NCI-H146 (cell line): ENCODE measurements at places on chromosomes 6 and 20.

DNA sequence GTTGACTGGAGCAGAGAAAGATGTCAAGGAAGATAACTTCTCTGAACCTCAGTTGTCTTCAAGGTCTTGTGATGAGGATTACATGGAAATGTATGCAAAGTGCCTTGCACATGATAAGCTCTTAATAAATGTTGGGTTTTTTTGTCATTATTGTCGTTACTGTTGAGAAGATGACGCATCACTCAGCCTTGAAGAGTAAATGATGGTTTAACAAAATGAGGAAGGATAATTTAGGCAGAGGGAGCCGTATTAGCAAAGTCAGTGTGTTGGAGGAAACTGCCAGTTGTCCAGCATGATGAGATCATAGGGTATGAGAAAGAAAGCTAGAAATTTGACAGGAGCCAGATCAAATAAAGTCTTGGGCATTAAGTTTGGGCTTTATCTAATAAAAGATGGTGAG is 8.8 kb upstream of the SUPT3H start:
- no peak for DNase-seq

GRCh38 chr6:136774228-136775041 is 17.8 kb downstream of the MAP3K5 start:
- no peak for DNase-seq

GRCh38 chr6:43645613-43645964 is 753 bp downstream of the RSPH9 start:
- DNase-seq, result no peak

DNA sequence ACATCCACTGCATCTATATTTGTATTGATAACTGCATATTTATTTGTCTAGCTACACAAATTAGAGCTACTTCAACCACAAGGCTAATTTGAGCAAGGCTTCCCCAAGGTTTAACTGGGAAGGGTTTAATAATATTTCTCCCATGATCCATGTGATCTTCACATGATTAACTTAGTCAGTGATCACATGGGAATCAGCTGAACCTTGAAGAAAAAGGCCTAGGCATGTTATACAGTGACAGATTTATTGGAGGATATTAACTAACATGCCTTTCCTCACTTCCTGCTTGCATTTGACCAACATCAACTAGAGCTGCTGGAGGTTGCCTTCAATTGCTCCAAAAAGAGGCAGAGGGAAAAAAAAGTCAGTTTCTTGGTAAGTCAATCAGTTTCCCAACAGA is 417.0 kb downstream of the HAO1 start:
- DNase-seq, result no peak

GRCh38 chr6:22529866-22530265 is 39.5 kb upstream of the HDGFL1 start:
- DNase-seq, result no peak

GRCh38 chr6:30066577-30067459 is at the start of gene PPP1R11:
Gene PPP1R11, plus strand, starts transcription at chr6:30067198. Its CDS starts 213 bp downstream, at chr6:30067411.
- peak; percentile 98 for DNase-seq

DNA sequence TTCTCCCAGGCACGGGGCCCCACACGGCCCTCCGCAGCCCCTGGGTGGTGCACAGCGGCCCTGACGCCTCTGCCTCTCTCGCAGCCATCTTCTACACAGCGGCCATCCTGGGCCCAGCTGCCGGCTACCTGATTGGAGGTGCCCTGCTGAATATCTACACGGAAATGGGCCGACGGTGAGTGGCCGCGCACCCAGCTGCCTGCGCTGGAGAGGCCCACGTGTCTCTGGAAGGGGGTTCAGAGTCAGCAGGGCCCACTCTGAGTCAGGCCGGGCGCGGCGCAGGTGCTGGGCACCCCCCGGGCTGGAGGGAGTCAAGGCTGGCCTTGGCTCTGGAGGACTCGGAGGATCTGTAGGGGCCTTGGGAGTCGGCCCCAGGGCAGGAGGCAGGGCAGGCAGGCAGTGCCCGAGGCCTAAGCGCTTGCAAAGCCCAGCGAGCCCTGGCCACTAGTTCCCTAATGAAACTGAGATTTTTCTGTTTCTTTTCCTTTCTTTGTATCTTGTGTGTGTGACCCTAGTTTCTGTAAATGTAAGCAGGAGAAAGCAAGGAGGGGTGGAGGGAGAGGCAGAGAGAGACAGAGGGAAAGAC is 16.4 kb downstream of the SLCO4A1 start:
- DNase-seq, result no peak

- no peak for DNase-seq
Observed at GRCh38 chr6:132907914-132908313, 93.5 kb downstream of the RPS12 start.

- no peak for DNase-seq
Observed at GRCh38 chr6:121482004-121482693, 46.7 kb downstream of the GJA1 start.

DNA sequence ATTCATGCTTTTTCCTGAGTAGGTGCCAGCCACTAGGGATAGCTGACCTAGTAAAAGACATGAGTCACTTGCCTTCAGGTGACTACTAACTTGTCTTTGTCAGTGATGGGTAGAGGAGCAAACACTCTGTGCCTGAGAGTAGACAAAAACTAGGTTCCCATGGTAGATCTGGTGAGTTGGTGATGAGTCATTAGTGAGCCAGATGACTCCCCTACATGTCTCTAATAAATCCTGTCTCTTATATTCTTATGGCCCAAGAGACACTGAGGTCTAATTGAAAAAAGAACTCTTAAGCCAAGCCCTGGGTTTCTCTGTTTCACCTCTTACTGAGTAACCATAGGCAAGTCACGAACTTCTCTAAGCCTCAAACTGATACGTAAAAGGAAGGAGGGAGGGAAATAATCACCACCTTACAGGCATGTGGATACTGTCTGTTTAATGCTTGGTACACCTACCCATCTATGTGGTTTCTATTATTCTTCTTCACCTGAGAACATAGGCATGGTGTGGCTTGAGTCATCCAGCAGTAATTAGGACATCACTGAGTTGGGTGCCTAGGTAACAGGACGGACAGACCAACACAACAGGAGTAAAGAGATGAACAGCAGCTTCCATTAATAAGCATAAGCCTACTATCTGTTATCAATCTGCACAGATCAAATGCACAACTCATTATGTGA is 20.3 kb downstream of the TTPAL start:
- DNase-seq, result no peak
